ENCODE measurements at places on chromosomes 3 and 15.

DNA sequence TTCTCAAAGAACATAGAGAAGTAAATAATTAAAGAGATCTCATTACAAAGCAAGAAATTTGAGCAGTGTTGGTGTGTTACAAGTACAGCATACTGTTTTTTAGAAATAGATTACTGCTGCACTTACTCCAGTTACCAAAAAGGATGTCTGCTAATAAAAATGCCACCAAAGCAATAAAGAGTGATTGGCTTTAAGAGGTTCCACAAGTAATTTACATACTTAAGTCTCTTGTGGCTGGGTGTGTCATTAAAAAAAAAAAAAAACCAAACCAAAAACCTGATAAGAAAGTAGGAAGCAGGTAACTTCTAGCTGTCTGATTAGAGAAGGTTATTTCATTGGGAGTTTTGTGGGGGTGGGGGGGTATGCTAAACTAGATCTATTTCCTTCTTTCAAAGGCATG, 15.2 kb downstream of the RAB11A start:
- no peak for DNase-seq

DNA sequence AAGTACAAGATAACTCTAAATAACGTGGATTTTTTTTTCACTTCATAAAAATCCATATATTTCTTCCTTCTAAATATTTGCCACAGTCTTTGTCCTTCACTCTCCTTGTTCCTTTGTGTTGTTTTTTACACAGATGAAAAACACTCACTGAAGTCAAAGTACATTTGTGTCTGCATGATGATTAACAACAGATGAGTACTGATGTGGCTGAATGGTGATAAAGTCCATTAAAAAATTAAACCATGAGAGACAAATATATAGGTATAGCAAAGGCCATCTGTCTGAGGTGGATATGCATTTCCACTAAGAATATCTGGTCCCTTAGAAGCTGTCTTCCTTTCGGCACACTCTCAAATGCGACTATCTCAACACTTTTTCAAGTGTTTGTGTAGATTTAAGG, 317.5 kb upstream of the MCTP2 start:
- no peak for DNase-seq

DNA sequence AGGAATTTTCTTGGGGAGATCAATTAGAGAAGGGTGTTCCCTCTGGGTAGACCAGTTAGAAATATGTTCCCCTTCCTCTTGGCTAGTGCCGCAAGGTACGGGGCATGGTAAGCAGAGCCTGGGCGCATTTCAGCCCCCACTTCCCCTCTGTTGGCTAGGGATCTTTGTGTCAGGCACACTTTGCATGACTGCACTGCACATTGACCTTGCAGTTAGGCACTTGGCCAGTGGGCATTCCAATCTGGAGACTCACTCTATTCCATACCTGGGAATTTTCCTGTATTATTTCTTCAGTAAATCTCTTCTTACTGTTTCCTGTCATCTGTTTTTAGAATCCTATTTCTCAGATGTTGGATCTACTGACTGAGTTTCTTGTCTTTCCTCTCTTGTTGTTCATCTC, 30.0 kb upstream of the CACNA1D start:
- DNase-seq, result no peak

DNA sequence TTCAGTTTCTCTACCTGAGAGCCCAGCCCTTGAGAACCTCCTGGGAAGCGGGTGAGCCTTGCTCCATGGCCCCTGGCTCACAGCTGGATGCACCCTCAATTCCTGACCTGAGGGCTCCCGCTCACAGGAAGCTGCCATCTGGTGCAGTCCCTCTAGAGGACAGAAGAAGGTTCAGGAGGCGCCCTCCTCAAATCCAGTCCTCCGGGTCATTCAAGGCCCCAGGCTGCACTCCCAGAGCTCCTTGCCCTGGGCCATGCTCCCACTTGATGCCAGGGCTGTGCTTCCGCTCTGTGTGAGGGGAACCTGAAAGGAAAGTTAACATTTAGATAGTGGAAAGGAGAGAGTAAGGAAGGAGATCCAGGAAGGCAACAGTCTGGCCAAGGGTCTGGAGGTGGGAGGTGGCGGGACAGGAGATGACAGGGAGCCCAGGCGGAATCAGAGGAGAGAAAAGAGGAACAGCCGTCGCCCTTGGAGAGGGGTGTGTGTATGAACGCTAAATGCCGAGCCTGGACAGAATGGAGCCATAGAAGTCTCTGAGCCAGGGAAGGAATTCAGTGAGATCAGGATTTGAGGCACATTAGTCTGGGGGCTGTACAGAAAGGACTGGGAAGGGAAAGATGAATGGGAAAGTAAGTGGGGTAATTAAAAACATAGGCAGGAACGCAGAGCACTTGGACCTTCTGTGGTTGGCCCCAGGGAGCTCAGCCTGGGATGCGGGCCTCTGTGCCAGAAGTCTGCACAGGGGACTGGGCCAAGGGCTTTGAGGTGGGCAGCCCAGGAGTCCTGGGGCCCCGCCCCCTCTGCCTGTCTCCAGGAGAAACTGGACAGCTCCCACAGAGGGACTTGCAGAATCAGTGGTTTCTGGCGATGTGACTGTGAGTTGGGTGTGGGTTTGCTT, 26.1 kb downstream of the TBC1D21 start:
- no peak for DNase-seq

DNA sequence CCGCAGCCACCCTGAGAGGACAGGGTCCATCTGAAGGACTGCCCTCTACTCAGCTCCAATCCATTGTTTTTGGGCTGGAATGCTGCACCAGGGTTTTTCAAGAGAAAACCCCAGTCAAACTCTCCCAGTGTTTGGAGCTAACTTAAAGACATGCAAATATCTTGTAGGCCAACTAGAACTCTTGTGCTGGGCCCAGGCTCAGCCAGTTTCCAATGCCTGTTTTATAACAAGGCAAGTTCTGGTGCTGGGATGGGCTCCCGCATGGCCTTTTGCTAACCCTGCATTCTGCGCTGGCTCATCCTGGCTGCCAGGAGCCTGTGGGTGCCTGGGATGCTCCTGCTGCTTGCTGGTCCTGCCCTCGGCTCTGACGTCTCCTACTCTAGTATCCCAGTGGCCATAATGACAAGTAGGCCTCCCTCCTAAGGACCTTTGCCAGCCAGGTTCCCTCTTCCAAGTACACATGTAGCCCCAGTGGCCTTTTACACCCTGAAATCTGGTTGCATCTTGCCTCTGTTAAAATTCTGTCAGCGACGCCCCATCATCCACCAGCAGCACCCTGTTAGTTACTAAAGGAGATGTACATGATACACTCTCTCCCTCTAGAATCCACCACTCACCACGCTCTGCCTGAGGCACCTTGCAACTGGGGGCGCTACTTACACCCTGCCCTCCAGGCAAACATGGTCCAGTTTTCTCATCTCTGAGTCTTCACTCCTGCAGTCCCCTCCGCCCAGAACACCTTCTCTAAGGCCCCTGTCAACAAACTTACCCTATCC, 30.5 kb upstream of the RAB6B start:
- no peak for DNase-seq

- no peak for DNase-seq
These were observed 586.4 kb downstream of the GRM7 start for GRCh38 chr3:7447197-7447769.
